ENCODE measurements at places on chromosomes 7 and 10.

DNA sequence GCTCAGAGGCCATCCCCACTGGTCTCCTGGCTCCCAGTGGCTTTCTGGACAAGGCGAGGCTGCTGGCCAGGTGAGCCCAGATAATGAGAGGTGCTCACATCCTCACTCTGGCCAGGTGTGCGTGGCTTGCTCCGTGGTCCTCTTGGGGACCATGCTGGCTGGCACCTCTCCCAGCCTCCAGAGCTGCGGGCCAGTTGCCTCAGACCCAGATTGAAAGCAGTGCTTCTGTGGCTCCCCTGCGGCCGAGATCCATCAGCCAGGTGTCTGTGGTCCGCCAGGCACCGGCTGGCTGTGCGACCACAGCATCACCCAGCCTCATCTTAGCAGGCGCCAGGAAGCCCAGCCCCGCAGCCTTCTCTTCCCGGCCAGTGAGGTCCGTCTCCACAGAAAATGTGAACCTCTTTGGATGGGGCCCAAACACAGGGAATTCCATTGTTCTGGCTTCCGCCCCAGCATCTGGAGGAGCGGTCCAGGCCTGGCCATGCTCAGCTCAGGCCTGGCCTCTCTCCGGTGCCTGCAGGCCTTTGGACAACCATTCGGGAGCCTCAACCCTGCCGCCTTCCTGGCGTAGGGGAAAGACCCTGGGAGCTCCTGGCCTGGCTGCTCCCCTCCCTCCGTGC, 5.2 kb upstream of the TTYH3 start:
- DNase-seq, result no peak

GRCh38 chr7:867406-868188, 8.8 kb upstream of the GET4 start:
- DNase-seq, result no peak

DNA sequence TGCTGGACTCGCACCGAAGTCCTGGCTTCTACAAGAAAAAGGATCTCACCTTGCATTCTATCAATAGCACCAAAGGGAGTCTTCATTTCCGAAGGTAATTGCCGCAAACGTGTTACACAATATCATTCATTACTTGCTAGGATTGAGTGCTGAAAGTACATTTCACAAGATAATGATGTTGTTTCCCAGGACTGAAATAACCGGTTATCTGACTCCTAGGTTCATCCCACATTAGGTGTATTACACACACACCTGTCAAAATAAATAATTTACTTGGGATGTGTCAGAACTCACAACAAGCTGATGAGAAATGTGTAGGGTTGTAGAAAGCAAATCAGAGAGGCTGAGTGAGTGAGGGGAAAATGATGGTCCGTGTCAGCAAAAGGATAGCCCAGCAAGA, 219.4 kb upstream of the RHOBTB1 start:
- DNase-seq, result no peak

GRCh38 chr7:53743697-53744402, 708.4 kb downstream of the POM121L12 start:
- DNase-seq, result no peak

GRCh38 chr7:96996111-96996957, 9.0 kb upstream of the DLX6 start:
- DNase-seq, result no peak

DNA sequence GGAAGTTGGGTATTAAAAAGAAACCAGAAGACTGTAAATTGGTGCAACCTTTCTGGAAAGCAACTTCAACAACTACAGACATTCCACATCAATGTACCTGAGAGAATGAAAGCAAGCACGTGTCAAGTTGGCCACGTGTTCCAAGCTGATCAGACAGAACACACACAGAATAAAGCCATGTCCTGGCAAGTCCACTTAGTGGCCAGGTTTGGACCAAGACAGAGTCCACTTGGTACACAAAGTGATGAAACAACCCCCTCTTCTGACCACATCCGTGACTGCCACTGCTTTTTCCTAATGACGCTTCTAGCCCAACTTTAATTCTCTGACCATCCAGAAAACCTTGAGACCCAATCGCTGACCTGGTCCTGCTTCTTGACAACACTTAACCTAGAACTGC, 109.4 kb downstream of the ABLIM1 start:
- no peak for DNase-seq

- no peak for DNase-seq
These were observed 74.5 kb downstream of the SND1 start for GRCh38 chr7:127726476-127726875.

DNA sequence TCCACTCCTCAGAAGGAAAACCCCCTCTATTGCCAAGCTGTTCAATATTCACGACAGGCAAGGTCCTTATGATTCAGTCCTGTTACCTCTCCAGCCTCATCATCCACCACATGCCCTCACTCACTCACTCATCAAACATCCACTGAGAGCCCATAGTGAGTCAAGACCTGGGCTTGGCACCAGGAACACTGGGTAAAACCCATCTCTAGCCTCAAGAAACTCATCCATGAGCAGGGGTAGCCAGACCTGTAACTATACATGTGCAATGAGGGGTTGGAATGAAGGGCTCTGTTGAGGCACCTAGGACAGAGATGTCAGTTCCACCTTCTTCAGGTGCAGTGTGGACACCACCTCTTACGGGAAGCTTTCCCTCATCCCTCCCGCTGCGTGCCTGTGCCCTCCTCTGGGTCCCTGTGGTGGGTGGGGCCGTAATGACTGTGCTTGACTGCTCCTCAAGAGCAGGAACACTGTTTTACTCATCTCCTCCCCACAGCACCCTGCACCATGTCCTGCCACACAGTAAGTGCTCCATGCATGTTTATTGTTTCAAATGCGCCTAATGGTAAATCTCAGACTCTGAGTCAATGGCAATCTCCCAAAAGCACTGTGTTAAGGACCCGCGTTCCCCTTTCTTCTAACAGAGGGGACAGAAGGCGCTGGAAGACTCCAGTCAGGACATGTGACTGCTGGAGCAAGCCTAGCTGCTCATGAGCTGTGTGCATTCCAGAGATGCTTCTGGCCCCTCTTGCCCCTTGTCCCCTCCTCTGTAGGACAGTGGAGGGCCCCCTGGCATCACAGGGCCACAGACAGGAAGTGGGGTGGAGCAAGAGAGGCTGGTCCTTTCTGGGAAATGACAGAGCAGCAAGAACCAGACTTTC, 95.4 kb downstream of the HIPK2 start:
- DNase-seq, result peak; percentile 69

DNA sequence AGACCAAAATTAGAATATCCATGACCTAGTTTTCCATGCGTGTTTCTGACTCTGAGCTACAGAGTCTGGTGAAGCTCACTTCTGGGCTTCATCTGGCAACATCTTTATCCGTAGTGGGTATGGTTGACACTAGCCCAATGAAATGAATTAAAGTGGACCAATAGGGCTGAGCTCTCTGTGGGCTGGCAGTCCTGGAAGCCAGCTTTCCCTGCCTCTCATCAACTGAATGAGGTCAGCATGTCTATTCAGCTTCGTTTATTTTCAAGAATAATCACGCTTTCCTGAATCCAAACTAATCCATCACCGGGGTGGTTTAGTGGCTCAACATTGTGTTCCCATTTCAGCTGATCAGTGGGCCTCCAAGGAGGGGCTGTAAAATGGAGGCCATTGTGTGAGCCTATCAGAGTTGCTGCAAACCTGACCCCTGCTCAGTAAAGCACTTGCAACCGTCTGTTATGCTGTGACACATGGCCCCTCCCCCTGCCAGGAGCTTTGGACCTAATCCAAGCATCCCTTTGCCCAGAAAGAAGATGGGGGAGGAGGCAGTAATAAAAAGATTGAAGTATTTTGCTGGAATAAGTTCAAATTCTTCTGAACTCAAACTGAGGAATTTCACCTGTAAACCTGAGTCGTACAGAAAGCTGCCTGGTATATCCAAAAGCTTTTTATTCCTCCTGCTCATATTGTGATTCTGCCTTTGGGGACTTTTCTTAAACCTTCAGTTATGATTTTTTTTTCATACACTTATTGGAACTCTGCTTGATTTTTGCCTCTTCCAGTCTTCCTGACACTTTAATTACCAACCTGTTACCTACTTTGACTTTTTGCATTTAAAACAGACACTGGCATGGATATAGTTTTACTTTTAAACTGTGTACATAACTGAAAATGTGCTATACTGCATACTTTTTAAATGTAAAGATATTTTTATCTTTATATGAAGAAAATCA, 35.5 kb downstream of the CAV1 start:
- no peak for DNase-seq

DNA sequence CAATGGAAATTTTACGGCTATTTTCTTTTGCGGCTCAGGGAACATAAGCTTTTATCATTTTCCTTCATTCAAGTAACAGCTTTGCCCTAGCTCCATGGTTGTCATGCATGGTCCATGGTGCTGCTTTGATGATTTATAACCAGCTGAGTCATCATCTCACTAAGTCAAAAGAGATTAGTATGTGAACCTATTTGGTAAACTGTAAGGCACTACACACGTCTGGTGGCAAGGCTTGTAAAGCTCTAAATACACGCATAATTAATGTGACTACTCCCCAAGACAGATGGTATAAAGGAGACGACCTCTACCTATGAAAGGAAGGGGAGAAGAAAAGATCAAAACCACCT, 340.2 kb downstream of the KCNMA1 start:
- no peak for DNase-seq

- DNase-seq, result no peak
These were observed 105.5 kb downstream of the WNT2 start for GRCh38 chr7:117217106-117218035.

- DNase-seq, result no peak
These were observed 126.8 kb downstream of the WDR37 start for GRCh38 chr10:1183033-1183396.

- no peak for DNase-seq
These were observed 174.1 kb downstream of the AHR start for GRCh38 chr7:17472518-17472917.

DNA sequence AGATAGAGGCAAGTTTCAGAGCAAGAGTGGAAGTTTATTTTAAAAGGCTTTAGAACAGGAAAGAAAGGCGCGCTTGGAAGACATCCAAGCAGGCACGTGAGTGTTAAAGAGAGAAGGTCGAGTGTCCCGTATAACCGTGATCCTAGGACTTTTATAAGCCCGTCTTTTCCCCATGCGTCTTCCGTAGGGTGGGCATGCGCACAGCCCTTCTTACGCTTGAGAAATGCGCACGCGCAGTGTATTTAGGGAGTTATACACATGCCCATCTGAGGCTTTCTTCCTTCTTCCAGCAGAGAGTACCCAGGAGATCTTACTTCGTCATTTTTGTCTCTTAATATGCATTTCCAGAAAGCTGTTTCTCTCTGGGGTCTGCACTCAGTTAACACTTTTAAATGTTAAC, 52.4 kb downstream of the CALD1 start:
- no peak for DNase-seq

GRCh38 chr7:64515781-64516180, 47.1 kb downstream of the ZNF680 start:
- DNase-seq, result no peak

Measured in activated CD8-positive, alpha-beta memory T cell treated with anti-CD3 and anti-CD28 coated beads for 24 hours (primary cell).